ENCODE measurements at places on chromosomes 4 and X.

DNA sequence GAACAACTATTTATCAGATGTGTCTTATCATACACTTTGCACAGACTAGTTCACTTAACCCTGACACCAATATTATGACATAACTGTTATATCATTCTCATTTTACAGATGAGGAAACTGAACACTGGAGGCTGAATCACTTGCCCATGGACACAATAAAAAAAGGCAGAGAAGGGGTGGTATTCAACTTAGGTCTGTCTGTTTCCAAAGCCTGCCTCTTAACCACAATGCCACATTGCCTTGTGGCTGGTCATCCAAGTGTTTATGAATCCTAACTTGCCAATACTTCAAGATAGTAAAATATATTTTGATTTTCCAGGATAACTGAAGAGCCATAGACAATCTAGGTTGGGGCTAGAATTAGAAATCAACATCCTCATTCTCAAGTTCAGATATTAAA, 327.8 kb downstream of the NR3C2 start:
- no peak for DNase-seq

GRCh38 chrX:68234171-68234910, 199.0 kb downstream of the OPHN1 start:
- no peak for DNase-seq

- DNase-seq, result peak; percentile 65
Measured at GRCh38 chr4:150078579-150079080, 385 bp downstream of the DCLK2 start.

GRCh38 chrX:38890963-38891362, 89.7 kb downstream of the MID1IP1 start:
- DNase-seq, result no peak

DNA sequence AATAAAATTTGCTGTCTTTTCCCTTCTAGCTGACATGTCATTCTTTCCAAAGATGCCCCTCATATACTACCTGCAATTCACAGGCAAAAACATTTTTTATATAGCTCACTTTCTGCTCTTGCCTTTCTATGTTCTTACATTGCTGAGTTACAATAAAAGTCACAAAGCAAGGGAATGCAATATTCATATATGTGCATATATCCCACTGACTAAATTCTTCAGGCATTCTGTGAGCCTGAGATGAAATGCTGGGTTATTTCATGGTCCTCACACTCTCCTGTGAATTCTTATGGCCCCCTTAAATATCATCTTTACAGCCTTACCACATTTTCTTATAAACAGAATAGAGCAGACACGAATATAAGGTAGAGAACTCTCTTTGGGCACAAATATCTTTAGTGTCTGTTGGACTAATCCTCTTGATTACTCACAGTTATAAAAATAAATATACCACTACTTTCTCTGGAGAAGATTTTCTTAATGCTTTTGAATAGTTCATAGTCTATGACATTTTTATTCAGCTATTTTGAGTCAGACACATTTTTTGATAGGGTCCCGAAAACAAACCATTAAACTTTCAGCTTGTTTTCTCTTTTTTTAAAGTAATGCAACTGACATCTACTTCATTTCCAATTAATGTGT, 84.1 kb upstream of the H2AZ1 start:
- no peak for DNase-seq

DNA sequence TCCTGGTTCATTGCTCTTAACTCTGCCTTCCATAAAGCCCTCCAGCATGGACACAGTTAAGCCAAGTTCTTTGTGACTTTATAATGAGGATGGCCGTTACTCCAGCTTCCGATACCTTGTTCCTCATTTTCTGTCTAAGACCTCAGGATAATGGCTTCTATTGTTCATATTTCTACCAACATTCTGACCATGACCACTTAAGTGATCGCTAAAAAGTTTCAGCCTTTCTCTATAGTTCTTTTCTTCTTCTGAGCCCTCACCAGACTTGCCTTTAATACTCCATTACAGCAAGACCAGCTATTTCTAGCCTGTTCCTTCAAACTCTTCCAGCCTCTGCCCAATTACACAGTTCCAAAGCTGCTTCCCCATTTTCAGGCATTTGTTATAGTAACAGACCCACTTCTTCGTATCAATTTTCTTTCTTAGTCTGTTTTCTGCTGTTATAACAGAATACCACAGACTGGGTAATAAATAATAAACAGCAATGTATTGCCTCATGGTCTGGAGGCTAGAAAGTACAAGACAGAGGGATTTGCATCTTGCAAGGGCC, 12.3 kb downstream of the RNF175 start:
- no peak for DNase-seq

- no peak for DNase-seq
Measured at GRCh38 chr4:2649604-2650114, 106.5 kb downstream of the TNIP2 start.

All from brain (organoid and tissue), 16 donors.